ENCODE measurements at places on chromosomes 3 and 15. TPM values are rescaled to one million over a fixed set of nuclear protein-coding genes. Genes with fewer than 3 reads are reported as not detected.
A peak's percentile ranks its signal among the peaks of the same experiment; 100 is the strongest.

GRCh38 chr3:107578523-107578922 lies 55.8 kb downstream of the BBX start:
- H3K27ac ChIP-seq, result no peak overlapping the region
- no peak for DNase-seq
- H3K4me3 ChIP-seq, result no peak overlapping the region
- no peaks in the 10 kb centered on the region for H3K27me3 ChIP-seq

DNA sequence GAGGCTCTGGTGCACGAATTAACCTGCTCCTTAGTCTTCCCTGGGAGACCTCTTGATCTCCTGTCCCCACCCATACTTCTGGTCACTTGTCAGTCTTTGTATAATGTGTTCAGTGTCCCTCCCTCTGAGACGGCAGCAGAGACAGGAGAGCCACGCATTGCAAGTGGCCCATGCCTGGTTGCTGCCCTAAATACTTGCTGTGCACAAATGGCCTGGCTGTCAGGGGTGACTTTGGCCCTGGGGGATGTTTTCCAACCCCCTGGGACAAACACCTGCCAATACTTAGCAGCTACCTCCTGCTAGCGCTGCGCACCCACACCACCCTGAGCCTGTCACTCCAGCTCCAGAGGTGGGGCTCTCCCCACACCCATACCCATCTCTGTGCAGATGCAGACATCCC lies 17.2 kb downstream of the KLF13 start:
- DNase-seq, result no peak
- H3K27me3 ChIP-seq, result no peaks in the 10 kb centered on the region
- peak overlapping the region; percentile 68 for H3K27ac ChIP-seq
- H3K4me3 ChIP-seq, result peak overlapping the region; percentile 11
- peaks cover 10% of the 10 kb centered on the region for H3K36me3 ChIP-seq

GRCh38 chr3:120791913-120792312 lies 49.4 kb downstream of the GTF2E1 start:
- H3K36me3 ChIP-seq, result no peaks in the 10 kb centered on the region
- no peaks in the 10 kb centered on the region for H3K4me1 ChIP-seq
- no peaks in the 10 kb centered on the region for H3K27me3 ChIP-seq
- H3K27ac ChIP-seq, result no peak overlapping the region
- no peak overlapping the region for H3K4me3 ChIP-seq

- H3K27ac ChIP-seq, result peak overlapping the region; percentile 84
- peaks cover 46% of the 10 kb centered on the region for H3K4me1 ChIP-seq
- no peaks in the 10 kb centered on the region for H3K36me3 ChIP-seq
- no peak overlapping the region for H3K4me3 ChIP-seq
- H3K27me3 ChIP-seq, result no peaks in the 10 kb centered on the region
- DNase-seq, result no peak
Measured at GRCh38 chr15:90564590-90564989, 34.9 kb downstream of the CRTC3 start.

DNA sequence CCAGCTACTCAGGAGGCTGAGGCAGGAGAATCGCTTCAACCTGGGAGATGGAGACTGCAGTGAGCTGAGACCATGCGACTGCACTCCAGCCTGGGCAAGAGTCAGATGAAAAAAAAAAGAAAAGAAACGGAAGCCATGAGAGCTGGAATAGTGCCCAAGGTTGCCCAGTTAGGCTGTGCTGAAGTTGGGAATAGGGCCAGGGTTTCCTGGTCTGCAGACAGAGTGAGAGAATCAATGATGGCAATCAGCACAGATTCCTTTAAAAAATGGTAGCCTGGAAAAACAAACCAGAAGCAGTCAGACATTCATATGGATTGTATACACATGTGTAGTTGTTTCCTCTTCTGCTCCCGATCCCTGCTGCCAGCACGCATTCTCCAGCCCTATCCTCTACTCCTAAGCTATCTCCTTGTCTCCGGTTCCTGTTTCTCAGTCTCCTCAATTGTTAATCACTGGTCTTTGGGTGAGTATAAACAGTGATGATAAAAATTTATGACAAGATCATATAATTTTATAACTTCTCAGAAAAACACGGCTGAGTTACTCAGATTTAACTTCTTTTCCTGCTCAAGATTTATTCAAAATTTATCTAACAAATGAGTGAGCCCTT lies 316.2 kb upstream of the UMPS start:
- H3K27ac ChIP-seq, result peak overlapping the region; percentile 31
- peaks cover 40% of the 10 kb centered on the region for H3K36me3 ChIP-seq
- no peaks in the 10 kb centered on the region for H3K27me3 ChIP-seq

Gene ZPLD1
- total RNA-seq, result not detected

Gene GRAMD1C
- total RNA-seq, result 0.21 TPM

Gene CHRNA7
- total RNA-seq, result 2.6 TPM

Gene OCA2
- total RNA-seq, result 1.2 TPM

Gene VGLL3
- 138 TPM for total RNA-seq

Gene SERPINI1
- 6.3 TPM for total RNA-seq

Gene CCR1
- total RNA-seq, result 10.2 TPM

Data from ascending aorta (tissue), 2 donors.